ENCODE measurements at places on chromosomes 7 and 10.

DNA sequence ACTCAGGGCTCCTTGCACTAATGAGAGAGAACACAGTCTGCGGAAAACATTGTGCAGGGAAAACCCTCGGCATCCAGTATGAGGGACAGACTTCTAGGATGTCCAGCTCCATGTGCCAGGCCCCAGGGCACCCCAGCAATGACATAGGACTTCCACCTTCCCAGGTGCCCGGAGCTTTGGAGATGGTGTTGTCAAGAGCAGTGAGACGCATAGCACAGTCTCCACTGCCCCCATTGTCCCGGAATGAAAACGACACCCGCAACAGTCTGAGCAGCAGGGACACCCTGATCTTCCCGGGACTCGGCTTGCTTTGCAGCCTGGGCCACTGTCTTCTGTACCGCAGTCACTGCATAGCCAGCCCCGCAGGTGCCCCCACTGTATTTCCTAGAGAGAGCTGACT lies 339.2 kb upstream of the ADARB2 start:
- DNase-seq, result no peak

GRCh38 chr7:116984917-116985316 lies 31.6 kb downstream of the ST7 start:
- no peak for DNase-seq

- no peak for DNase-seq
Measured at GRCh38 chr7:151304856-151305255, 36.8 kb upstream of the NUB1 start.

- DNase-seq, result no peak
Measured at GRCh38 chr7:143892527-143893300, 9.3 kb downstream of the TCAF1 start.

- no peak for DNase-seq
Measured at GRCh38 chr10:117710181-117710798, 167.7 kb downstream of the EMX2 start.

GRCh38 chr10:72068901-72069446 lies 19.4 kb downstream of the SPOCK2 start:
- no peak for DNase-seq

DNA sequence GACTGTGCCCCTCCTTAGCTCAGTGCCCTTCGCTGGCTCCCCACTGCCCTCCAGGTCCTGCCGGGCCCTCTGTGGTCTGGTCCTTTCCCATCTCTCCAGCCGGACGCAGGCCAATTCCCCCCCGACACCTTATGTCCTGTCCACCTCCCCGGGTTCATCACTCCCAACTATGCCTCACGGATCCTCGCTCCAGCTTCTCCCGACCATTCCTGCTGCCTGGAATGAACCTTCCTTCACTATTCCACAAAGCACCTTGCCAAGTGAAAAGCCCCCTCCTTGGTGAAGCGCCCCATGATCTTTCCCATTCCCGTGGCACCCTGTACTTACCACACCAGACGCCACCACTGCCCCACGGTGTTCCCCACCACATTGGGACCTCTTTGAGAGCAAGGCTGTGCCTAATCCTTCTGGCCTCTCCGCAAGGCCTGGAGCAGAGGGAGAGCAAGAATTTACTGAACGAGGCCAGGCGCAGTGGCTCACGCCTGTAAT lies 47.2 kb downstream of the TMEM270 start:
- DNase-seq, result peak; percentile 26

- DNase-seq, result no peak
Measured at GRCh38 chr10:13739183-13739582, 152.4 kb downstream of the PRPF18 start.

DNA sequence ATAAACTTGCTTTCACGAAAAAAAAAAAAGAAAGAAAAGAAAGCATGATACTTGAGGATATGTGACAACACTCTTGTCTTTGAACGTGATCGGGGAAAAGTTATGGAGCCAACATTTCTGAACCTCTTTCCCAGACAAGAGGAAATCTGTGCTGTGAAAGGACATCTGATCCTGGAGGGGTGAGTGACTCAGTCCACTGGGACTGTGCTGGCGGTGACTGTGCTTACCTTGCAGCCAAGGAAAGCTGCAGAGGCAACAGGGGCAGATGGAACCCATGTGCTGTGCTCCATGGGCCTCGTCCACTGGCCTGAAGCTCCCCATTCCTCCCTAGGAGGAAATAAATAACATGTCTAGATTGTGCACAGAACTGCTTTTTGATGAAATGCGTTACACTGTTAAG lies 116.5 kb upstream of the RAB11FIP2 start:
- no peak for DNase-seq

- no peak for DNase-seq
Measured at GRCh38 chr10:110093722-110094121, 85.9 kb downstream of the ADD3 start.

- no peak for DNase-seq
Measured at GRCh38 chr7:66380272-66380888, 175.2 kb downstream of the TPST1 start.

- DNase-seq, result no peak
Measured at GRCh38 chr10:58963101-58963534, 213.3 kb upstream of the PHYHIPL start.

DNA sequence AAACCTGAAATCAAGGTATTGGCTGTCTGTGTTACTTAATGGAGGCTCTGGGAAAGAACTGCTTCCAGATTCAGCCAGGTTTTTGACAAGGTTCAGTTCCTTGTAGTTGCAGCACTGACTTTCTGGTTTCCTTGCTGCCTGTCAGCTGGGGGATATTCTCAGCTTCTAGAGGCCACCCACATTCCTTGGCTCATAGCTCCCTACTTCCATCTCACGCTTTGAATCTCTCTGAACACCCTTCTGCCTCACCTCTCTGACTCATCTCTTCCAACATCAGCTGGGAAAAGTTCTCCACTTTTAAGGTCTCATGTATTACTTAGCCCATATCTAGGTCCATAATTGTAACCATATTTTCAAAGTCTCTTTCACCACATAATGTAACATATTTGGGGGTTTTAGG lies 22.9 kb upstream of the GPR22 start:
- DNase-seq, result no peak

DNA sequence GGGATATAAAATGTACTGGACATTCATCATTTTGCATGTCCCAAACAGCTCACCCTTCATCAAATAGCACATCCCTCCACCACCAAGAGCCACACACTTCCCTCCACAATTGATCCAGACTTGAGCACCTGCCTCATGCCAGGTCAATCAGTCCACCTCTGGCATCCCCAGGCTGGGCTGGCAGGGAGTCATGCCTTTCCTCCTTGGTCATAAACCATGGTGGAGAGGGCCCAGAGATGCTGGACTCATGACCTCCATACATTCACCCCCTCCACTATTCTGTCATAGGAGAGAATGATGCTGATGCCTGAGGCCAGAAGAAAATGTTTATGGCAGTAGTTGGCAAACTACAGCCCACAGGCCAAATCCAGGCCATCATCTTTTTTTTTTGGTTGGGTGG lies 16.1 kb upstream of the GDF10 start:
- DNase-seq, result no peak

DNA sequence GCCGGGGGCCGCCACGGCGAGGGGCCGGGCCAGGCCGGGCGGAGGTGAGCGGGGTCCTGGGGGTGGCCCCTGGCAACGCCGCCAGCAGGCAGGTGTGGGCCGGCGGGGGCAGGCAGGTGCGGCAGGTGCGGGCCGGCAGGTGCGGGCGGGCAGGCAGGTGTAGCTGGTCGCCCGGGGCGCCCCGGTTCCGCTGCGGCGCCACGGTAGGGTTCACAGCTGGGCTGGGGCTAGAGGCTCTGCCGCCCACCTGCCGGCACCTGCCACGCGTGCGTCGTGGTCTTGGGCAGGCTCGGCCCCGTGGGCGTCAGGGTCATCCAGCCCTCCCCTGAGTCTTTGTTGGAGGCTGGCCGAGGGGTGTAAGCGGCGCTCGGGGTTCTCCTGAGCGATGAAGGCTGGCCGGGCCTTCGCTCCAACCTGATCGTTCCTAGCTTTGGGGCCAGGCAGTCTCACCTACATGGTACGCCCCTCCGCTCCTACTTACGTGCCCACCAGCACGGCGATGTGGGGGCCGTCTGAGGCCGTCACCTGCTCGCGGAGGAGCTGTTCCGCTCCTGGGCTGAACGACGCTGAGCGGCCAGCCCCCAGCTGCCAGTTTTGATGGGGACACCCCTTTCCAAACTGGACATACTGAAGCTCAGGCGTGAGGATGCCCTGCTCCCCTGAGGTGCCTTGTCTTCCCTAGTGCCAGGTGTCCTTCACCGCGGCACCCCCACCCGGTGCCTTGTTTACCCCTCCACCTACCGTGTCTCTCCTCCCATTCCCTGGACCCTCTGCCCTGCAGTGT lies 493 bp downstream of the ZMIZ2 start:
- no peak for DNase-seq

- no peak for DNase-seq
Measured at GRCh38 chr10:83252596-83252995, 886.7 kb upstream of the GHITM start.

- DNase-seq, result no peak
Measured at GRCh38 chr10:121911421-121911697, 16.5 kb downstream of the ATE1 start.

- DNase-seq, result no peak
Measured at GRCh38 chr10:62978482-62978881, 154.6 kb upstream of the NRBF2 start.

- DNase-seq, result no peak
Measured at GRCh38 chr7:90771281-90771680, 175.2 kb downstream of the CDK14 start.

GRCh38 chr7:12783421-12784095 lies 96.1 kb downstream of the ARL4A start:
- DNase-seq, result no peak

- peak; percentile 54 for DNase-seq
Measured at GRCh38 chr10:93198401-93199131, 124.9 kb downstream of the CYP26A1 start.

DNA sequence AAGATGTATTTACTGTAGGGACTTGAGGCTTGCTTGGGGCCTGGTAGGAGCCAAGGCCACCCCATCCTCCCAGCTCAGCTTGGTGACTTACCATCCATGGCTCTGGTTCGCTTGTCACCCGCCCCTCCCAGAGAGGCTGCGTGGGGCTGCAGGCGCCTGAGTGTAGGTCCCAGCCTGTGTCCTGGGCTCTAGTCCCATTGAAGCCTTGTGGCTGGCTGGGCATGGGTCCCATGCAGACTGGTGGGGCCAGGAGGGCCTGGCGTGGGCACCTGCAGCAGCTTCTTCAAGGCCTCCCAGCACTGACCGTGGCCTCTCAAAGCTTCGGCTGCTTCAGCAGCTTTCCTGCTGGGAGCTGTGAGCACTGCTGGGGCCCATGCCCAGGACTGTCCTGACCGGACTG lies 118.1 kb downstream of the INPP5A start:
- no peak for DNase-seq

GRCh38 chr7:136925556-136925955 lies 57.1 kb downstream of the CHRM2 start:
- no peak for DNase-seq

- no peak for DNase-seq
Measured at GRCh38 chr7:90961037-90961725, 303.1 kb upstream of the FZD1 start.

DNA sequence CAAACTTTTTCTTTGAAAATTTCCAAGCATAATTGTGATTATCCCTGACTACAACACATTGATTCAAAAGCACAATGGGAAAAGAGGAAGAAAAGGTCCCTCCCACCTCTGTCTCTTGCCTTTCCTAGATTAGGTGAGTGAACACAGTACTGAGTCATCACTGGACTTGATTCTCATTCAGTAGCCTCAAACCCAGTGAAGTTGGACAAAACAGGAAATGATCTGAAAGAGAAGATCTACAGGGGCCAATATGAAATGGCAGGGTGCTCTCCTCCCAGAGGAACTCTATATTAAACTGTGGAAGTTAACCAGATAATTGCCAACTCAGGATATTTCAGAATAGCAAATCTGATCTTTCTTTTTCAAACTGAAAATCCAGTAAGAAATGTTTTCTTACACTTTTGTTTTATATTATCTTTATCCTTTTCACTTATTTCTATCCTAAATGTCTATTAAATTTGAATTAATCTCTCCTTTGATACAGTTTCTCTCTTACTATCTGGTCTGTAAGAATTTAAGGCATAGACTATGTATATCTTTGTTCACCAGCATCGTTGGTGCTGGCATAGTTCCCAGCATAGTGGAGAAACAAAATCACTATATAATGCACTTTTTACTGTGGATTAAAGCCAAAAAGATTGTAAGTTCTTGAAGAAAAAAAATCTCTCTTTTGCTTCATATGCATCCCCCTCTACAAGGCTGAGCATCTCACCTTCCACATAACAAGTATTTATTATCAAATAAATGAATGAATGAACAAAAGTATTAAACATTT lies 41.4 kb upstream of the IKZF1 start:
- no peak for DNase-seq

GRCh38 chr10:130136226-130137089 lies at the start of gene GLRX3:
Gene GLRX3 (plus strand): TSS chr10:130136391. CDS start chr10:130136421, 30 bp downstream.
- DNase-seq, result peak; percentile 98

- no peak for DNase-seq
Measured at GRCh38 chr10:71933651-71934050, 30.5 kb upstream of the CHST3 start.

DNA sequence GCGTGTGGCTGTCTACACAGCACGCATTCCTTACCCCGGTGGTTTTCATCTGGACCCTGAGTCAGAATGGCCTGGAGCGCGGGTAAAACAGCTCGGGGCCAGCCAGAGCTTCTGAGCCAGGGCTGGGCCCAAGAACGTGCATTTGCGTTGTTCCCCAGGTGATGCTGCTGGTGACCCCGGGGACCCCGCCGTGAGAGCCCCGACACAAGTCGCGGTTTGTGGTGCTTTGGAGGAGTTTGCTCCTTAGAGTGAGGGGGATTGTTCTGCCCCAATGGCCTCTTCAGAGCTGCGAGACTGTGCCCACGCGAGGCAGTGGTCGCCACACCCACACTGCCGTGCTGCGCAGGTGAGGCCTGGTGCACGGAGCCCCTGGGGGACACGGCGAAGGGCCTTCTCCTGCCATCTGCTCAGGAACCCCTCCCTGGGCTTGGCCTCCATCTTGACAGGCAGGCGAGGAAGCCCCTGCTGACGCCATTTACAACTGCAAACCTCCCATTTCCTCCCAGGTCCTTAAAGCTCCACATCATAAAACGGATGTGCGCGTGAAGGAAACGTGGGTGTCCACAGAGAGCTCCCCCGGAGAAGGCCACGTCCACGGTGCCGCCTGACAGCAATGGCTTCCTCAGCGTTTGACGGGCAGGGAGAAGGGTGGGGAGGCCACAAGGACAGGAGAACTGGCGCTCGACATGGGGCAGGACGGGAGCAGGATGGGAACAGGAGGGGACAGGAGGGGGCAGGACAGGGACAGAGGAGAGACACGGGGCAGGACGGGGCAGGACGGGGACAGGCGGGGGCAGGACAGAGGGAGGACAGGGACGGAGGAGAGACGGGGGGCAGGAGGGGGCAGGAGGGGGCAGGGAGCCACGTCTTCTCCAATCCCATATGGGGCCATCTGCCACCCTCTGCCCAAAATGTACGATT lies 477.2 kb downstream of the DNAJB6 start:
- peak; percentile 64 for DNase-seq
